NCI-H2107 (cell line): ENCODE measurements at places on chromosomes 2 and 18.
A peak's percentile ranks its signal among the peaks of the same experiment; 100 is the strongest.

GRCh38 chr2:82254728-82255127, 1950.2 kb upstream of the LRRTM1 start:
- DNase-seq: no peak

DNA sequence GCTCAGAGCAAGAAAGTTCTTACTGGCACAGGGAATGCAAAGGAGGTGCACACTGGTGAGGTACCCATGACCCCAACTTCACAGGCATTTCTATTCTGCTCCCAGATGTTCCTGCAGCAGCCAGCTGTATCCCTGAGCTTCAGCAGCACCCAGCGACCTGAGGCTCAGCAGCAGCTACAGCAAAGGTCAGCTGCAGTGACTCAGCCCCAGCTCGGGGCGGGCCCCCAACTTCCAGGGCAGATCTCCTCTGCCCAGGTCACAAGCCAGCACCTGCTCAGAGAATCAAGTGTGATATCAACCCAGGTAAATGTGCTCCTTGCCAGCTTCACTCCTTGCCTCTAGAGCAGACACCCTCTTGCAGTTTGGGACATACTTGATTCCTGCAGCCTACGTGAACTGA, 14.1 kb upstream of the RPL31 start:
- no peak for DNase-seq

DNA sequence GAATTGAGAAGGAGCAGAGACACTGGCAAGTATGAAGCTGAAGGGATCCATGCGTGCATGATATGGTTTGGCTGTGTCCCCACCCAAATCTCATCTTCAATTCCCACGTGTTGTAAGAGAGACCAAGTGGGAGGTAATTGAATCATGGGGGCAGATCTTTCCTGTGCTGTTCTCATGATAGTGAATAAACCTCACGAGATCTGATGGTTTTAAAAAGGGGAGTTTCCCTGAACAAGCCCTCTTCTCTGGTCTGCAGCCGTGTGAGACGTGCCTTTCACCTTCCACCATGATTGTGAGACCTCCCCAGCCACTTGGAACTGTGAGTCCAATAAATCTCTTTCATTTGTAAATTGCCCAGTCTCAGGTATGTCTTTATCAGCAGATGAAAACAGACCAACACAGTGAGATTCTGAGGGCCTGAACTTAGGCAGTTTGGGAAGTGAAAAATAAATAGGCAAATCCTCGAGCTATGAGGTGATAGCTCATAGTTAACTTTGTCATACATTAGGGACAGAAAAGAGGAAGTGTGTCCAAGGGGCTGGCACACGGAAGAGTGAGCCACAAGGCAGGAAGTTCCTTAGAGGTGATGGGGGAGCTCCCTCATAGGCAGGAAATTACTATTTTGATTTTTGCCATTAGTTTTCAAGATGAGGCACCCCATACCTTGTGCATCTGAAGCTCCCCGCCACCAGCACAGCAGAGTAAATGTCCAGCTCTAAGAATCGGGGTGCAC, 658.8 kb upstream of the ID2 start:
- DNase-seq: no peak

DNA sequence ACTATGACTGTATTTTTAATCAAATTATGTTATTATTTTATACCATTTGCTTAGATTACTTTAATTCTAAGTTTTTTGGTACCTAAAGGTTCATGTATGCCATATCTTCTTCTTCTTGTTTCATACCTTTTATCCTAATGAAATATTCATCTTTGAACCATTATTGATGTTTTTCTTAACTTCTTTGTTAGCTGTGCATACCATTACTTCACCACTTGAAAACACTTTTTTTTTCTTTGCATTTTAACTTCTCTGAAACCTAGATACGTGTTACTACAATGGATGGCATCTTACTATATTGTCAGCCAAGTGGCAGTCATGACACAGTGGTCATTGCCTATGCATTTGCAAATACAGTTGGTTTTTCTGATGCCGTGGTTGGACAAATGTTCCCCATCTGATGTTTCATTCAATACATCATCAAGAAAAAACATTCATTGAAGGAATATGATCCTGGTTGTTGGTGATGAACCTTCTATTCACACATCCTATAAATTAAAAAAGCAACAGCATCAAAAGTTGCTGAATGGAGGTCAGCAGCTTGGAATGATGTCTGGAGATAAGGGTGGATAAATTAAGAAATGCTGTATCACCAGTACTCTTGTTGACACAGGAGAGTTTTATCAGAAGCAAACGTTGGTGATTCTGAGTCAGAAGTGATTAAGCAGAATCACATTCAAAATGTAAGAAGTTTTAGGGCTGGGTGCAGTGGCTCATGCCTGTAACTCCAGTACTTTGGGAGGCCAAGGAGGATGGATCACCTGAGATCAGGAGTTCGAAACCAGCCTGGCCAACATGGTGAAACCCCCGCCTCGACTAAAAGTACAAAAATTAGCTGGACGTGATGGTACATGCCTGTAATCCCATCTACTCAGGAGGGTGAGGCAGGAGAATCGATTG, 7.4 kb downstream of the IL36A start:
- DNase-seq: no peak

- no peak for DNase-seq
Measured at GRCh38 chr2:217913436-217913835, 89.4 kb downstream of the TNS1 start.

DNA sequence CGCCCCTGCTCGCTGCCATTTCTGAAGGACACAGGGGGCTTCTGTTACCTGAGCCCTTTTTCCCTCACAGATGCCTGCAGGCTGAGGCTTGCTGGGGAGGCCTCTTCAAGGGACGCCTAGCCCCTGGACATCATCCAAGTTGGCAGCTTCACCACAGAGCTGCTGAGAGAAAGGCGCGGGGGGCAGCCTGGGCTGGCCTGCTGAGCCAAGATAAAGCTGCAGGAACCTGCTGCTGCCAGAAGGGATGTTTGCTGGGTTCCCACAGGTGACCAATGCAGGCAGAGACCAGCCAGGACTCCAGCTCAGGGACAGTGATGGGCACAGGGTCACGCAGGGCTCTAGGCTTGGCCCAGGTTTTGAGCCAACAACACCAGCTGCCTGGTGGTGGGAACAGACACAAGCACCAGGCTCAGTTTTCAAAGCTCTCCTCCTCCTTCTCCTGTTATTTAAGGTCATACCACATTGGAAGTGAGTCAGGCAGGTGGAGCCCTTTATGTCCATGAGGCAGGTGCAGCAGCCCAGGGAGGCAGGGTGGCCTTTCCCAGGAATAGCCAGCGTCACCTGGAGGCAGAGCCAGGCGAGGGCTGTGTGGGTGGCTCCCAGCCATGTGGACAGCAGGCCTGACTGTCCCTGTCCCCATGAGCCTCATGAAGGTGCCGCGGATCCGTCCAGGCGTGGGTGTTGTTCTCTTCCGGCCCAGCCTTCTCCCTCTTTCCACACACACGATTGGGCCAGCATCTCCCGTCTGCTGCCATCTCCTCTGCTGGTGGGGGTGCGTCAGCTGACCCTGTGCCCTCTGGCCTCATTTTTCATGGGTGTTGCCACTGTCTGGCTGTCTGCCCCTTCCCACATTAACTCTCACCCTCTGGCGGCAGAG, 515.5 kb upstream of the MYT1L start:
- DNase-seq: peak; percentile 89

- no peak for DNase-seq
Measured at GRCh38 chr2:237734905-237735623, 63.5 kb upstream of the RBM44 start.

DNA sequence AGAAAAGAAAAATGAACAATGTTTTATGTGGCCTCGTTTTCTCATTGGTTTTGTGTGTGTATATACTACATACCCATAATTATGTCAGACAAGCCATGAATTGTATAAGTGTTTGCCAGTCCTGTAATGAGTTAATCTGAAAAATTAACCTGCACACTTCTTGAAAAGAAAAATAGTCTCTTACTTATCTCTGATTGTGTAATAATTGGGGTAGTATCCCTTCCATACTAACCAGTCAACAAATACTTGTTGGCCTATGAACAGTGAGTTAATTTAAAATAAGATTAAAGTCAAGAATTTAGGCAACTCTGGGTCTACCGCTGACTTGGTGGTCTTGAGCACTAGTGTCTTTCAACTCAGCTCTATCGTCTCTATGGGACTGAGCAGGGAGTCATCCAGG, 48.8 kb downstream of the ACVR1 start:
- DNase-seq: no peak

- no peak for DNase-seq
Measured at GRCh38 chr2:23525137-23525765, 140.3 kb downstream of the KLHL29 start.

DNA sequence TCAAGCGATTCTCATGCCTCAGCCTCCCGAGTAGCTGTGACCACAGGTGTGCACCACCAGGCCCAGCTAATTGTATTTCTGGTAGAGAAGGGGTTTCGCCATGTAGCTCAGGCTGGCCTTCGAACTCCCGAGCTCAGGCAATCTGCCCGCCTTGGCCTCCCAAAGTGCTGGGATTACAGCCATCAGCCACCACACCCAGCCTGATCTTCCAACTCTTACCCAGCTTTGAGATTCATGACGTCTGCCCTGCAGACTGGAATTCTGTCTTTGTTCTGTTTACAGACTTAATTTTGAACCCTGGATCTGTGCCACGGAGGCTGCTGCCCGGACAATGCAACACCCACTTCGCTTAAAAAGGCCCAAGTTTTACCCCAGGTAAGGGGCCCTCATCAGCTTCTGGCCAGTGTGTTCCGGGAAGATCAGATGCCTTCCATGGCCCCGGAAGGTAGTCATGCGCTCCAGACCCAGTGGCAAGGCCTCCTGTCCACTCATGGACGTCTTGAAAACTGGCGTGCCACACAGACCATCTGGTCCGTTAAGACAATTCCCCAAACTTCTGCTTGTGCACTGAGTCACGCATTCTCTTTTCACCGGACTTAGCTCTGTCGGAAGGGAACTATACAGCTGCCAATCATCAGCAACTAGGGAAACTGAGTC, 5.5 kb downstream of the PXDN start:
- no peak for DNase-seq

GRCh38 chr2:237487496-237487895, 445 bp downstream of the MLPH start:
- DNase-seq: no peak

DNA sequence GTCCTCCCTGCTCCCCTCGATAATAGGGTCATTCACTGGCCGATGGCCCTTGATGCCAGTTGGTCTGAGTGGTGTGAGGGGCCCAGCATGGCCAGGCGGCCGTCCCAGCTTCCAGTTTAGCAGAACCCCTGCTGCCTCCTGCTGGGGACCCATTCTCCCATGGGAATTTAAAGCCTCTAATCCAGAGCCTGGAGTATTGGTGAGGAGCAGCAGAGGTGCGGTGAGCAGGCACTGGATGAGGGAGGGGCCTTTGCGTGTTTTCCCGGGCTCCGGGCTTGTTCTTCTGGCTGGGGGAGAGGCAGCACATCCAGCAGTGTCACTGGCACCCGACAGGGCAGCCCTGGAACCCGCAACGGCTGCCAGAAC, 17.4 kb downstream of the KCNIP3 start:
- no peak for DNase-seq

GRCh38 chr18:48142353-48142752, 211.9 kb upstream of the SMAD2 start:
- DNase-seq: no peak

DNA sequence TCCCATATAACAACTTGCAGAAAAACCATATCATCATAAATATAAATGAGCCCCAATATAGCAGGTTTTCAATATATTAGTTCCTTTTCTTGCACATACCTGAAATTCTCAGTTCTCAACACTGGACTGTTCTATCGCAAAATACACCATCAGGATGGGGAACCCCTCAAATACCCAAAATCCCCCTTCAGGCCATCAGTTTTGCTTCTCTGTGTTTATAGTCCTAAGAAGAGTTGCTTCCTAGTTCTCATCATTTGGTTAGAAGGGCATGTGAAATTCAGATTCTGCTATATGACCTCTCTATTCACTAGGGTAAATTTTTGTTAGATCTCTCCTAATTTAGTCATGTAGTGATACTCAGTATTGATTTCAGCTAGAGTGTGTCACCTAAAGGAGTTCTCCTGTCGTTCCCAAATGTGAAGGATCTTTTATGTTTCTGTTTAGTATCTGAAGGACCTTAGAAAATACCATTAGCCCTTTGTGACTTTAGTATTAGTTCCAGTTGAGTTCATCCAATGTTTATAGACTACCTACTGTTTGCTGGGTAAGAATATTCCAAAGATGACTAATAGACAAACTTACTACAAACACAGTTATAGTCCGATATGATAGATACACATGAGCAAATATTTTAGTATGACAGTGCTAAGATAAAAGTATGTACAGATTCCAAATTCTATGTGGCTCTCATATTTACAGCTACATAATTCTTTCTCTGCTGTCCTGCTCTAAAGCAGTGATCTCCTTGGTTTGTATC, 115.8 kb downstream of the TTC27 start:
- DNase-seq: no peak

DNA sequence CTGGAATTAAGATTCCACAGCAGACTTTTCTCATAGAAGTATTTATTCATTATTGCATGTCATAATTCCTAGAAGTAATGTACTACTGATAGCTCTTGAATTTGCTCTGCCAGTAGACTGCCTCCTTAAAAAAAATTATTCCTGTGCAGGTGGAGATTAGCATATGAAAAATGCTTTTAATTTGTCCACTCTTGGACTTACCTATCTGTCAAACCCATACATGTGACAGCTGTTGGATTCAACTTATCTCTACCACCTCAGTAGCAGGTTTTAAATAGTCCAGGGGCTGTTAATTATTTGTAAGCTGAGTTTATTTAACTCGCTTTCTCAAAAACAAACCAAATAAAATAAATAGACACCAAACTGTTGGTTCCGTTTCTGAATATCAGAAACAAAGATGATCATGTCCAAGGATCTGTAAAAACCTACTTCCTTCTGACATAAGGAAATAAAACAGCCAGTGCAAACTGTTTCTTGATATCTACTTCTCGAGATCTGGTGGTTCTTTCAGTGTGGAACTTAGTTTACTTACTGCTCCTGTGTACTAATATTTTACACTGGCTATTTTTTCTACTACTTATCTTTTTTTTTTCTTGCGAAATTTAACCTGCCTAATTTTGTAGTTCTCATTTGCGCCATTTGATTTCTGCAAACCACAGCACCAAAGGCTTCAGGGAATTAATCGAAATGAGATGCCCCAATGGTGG, 44.2 kb downstream of the ZEB2 start:
- DNase-seq: no peak

GRCh38 chr2:236359426-236360045, 95.3 kb upstream of the ASB18 start:
- DNase-seq: no peak

- peak; percentile 47 for DNase-seq
Measured at GRCh38 chr2:105812180-105813044, 67.7 kb downstream of the NCK2 start.

GRCh38 chr18:11974741-11975325, 6.5 kb upstream of the IMPA2 start:
- no peak for DNase-seq

- no peak for DNase-seq
Measured at GRCh38 chr2:218857371-218858137, 2.1 kb upstream of the WNT6 start.

- DNase-seq: no peak
Measured at GRCh38 chr18:24262087-24262486, 123.2 kb downstream of the CABYR start.
